Omental fat pad (tissue), 4 donors: ENCODE measurements at places on chromosomes 7 and 10. TPM values are rescaled to one million over a fixed set of nuclear protein-coding genes. Genes with fewer than 3 reads are reported as not detected.

CALY gene
- total RNA-seq = not detected

FAM25A gene
- not detected for total RNA-seq

ZNF117 gene
- total RNA-seq = 16.3 TPM

RET gene
- total RNA-seq = 0.84 TPM

NUTM2B gene
- 0.84 TPM for total RNA-seq

SFRP5 gene
- 4.1 TPM for total RNA-seq

CALHM1 gene
- total RNA-seq = not detected

SPDYE8 gene
- total RNA-seq = not detected

ITGB1 gene
- total RNA-seq = 747 TPM

SPDYE5 gene
- total RNA-seq = not detected

ZNF398 gene
- 11.5 TPM for total RNA-seq

DEPP1 gene
- 740 TPM for total RNA-seq

SRRM3 gene
- total RNA-seq = 1.7 TPM

STN1 gene
- total RNA-seq = 15.4 TPM

SAP25 gene
- not detected for total RNA-seq

CCDC7 gene
- total RNA-seq = 42.2 TPM

NKX1-2 gene
- not detected for total RNA-seq

ZNF503 gene
- 8.0 TPM for total RNA-seq
